ENCODE measurements at places on chromosomes 12 and 14.

- DNase-seq = no peak
These were observed 23.1 kb downstream of the CATSPERB start for GRCh38 chr14:91708795-91709194.

DNA sequence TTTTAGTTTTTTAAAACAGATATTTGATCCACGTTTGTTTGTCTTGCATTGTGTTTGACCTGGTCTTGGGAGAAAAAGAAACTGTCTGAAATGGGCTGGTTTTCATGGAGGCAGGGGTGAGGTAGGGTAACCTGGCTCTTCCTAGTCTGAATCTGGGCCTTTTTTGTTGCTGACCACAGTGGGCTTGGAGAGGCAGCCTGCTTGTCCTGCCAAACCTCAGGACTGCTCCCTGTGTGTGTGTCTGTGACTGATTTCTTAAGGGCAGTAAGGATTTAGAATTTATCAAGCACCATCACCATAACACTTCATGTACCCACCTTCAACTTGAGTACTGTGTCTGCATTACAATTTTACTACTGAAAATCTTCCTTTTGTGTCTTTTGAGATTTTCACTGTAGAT lies 28.5 kb downstream of the DAAM1 start:
- DNase-seq = no peak

- no peak for DNase-seq
These were observed 86.2 kb downstream of the HELB start for GRCh38 chr12:66388517-66388916.

GRCh38 chr12:47820631-47821345 lies 1.1 kb upstream of the HDAC7 start:
- DNase-seq = peak; percentile 75

Measured in mesothelial cell of epicardium (in vitro differentiated cells).